Small intestine (tissue), 16 donors: ENCODE measurements at places on chromosomes 6 and 20.
A peak's percentile ranks its signal among the peaks of the same experiment; 100 is the strongest.

GRCh38 chr6:142251930-142252445, 49.8 kb upstream of the ADGRG6 start:
- no peak for DNase-seq

DNA sequence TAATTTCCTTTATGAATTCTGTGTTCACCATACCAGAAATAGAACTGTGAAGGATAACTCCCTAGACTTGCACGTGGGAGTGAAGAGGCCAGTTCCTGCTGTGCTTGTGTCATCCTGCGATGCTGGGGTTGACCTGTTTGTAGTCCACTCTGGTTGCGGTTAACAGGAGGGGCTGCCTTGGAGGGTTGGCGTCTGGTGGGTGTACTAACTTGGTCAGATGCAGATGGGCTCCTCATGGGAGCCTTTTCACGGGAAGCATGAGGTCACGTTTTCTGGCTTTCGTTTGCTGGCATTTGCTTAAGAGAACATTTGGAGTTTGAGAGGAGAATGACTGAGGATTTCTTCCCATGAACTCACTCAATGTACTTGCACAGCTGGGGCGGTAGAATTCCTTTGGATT, 41.2 kb downstream of the IGF2R start:
- no peak for DNase-seq

DNA sequence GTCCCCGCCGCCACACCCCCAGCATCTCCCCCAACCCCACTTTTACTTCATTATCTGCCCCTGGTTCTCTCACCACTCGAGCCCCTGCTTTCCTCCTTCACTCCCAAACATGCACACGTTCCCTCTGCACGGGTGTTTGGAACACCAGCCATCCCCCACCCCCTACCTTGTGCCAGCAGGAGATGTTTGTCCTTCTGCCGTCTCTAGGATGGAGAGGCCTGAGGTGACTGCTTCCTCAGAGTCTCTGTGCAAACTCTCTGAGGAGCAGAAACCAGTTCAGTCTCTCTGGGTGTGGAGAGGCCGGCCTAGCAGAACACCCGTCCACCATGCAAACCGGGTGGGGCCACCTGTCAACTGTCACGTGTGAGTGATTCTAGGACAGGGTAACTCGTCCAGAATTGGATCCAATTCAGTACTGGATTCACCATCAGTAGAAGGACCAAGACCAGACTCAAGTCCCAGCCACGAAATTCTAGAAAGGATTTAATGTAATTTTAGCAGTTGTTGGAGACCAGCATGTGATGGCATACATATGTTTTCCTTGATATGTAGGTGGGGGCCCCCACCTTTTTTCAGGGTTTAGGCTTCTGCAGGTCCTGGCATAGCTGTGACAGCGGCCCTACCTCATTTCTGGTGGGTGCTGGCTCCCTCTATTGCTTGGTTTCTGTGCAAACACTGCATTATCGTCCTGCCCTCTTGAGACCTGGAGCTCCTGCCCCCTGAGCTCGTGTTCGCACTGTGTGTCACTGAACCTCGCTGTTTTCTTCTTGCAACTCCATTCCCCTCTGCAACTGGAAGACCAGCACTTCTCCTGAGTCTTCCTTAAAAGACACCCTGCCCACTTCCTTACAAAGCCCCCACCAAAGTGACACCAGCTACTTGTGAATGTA, at the start of gene RAET1E:
RAET1E (minus strand) TSS at position 259 of the 890 bp plus-strand sequence. CDS start 7,212 bp downstream, outside the sequence.
- DNase-seq: no peak

- no peak for DNase-seq
Observed at GRCh38 chr20:24991897-24992486, 559 bp downstream of the APMAP start.

DNA sequence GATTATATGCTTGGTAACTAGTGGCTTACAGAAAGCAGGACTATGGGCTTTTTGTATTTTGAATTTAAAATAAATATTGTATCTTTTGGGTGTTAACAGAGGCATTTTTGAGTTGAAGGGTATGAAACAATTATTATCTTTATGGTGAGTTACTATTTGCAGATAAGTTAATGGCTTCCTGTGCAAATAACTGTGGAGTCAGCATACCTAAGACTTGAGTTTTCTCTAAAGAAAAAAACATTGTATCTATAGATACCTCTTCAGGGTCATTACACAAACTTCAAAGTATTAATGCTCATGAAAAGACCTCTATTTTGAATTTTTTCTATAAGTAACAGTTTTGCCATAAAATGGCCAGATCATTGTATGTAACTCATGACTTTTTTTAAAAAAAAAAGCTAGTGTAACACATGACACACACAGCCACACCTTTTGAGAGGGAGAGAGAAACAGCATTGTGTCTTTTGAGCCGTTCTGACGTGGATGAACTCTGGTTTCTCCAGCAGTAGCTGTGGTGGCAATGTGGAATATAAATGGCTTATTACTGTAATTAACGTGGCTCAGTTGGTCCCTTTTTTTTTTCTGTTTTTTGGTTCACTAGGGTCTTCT, 36.3 kb downstream of the PLEKHG1 start:
- peak; percentile 68 for DNase-seq

DNA sequence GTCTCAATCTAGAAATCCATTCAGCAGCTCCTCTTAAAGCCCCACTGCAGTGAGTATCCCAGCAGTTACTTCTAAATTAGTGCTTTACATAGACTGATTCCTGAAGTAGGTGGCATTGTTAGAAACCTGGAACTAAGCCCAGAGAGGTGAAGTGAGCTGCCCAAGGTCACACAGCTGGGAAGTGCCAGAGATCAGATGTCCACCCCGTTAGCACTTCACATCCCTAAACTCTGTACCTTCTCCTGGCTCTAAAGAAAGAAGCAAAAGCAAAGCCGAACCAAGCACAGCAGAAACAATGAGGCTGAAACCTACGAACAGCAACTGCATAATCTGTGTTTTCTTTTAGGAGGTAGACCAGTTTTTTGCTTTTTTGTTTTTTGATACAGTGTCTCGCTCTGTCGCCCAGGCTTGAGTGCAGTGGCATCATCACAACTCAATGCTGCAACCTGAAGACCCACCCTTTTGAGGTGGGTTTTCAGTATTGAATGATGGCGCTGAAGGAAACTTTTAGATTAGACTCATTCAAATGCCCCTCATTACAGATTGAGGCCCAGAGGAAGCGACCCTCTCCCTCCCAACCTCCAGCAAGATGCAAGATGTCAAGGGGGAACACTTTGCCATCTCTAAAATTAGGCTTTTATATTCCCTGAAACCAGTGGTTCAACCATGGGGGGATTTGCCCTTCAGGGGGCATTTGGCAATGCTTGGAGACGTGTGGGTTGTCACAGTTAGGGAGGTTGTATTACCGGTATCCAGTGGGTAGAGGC, 3.2 kb upstream of the ZMYND8 start:
- no peak for DNase-seq

GRCh38 chr20:47276851-47277534, 79.5 kb downstream of the ZMYND8 start:
- DNase-seq: no peak

DNA sequence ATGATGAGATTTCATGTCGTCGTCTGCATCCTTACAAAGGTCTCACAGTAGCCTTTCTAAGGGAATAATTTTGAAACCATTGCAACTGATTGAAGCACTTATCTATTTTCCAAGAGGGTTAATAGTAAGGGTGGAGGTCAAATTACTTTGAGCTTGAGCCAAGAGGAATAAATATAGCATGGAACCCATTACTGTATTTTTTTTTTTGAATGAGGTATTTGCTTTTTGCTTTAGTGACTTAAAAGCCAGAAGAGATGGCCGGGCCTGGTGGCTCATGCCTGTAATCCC, 78.3 kb downstream of the SCAND1 start:
- DNase-seq: no peak

GRCh38 chr6:17972978-17973622, 14.3 kb downstream of the KIF13A start:
- no peak for DNase-seq

DNA sequence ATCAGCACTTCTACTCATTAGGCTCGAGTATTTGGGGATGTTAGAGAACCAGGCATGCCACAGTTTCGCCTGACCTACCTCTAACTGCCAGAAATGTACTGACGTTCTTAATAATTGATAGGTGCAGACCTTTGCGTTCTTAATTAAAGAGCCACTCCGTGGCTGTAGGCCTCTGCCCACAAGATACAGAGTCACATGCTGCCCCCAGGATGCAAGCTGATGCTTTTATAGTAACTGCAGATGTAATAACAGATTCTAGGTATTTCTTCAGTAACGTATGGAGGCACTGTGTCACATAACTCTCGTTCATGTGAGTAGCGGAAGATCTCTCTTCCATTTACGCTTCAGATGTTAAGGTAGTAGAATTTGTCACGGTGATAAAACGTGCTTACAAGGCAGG, 113.2 kb downstream of the RPP40 start:
- DNase-seq: no peak

GRCh38 chr20:20895537-20895936, 183.1 kb upstream of the RALGAPA2 start:
- no peak for DNase-seq

DNA sequence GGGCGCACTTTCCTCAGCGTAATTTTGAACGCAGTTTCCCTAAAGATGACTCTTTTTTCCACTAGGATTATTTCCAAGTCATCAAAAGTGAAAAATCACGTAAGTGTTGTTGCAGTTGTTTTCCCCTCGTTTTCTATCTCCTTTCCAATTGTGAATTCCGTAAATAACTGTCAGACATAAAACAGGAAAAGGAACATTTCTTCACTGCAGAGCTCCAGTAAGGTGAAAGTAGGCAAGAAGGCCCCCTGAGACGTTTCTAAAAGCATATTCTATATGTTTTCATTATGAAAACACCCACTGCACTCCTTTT, 17.8 kb downstream of the HIVEP2 start:
- DNase-seq: no peak

GRCh38 chr6:31122791-31123706, 2.8 kb upstream of the CDSN start:
- DNase-seq: peak; percentile 56

- peak; percentile 96 for DNase-seq
Observed at GRCh38 chr6:36623547-36624459, 29.6 kb downstream of the SRSF3 start.

DNA sequence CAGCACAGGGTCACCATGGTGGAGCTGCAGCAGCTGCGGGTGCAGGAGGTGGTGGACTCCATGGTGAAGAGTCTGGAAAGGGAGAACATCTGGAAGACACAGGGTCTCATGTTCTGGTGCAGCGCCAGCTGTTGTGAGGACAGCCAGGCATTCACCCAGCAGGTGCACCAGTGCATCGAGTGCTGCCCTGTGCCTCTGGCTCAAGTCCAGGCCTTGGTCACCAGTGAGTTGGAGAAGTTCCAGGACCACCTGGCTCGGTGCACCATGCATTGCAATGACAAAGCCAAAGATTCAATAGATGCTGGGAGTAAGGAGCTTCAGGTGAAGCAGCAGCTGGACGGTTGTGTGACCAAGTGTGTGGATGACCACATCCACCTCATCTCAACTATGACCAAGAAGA, 22.9 kb upstream of the RIPK1 start:
- DNase-seq: no peak

GRCh38 chr20:56896447-56896846, 267.3 kb downstream of the TFAP2C start:
- no peak for DNase-seq

GRCh38 chr6:11208267-11208666, 24.2 kb downstream of the NEDD9 start:
- DNase-seq: no peak

DNA sequence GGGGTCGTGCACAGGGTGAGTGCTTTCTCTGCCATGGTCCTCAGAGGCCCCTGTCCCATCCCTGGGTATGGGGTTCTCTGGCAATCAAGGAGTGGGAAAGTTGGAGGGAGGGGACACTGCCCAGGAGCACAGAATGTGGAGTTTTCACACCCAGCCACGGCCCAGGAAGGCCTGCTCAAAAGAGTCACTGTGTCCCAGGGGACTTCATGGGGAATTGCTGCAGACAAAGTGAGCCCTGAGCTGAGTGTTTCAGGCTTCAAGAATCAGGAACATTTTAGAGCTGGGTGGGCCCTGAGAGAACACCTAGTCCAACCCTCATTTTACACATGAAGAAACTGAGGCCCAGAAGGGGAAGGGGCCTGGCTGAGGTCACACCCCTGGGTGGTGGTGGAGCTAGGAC, 5.7 kb downstream of the MAPK13 start:
- DNase-seq: no peak

- DNase-seq: no peak
Observed at GRCh38 chr20:40949346-40949745, 79.3 kb upstream of the TOP1 start.

DNA sequence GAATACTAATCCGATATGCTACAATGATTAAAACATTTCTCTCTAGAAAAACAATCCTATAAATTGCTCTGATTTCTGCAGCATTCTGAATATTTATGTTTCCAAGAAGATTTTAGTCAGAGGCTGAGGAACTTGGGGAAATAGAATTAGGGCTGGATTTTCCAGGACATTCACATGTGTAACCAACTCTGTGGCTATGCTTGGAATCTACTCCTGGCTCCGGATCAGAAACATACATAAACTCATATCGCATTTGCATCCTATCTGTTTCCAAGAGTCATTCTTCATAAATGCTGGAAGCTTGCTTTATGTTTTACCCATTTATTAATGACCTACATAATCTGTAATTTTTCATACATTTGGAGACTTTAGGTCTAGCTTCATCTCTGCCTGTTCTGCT, 459.9 kb upstream of the MARCKS start:
- DNase-seq: no peak

DNA sequence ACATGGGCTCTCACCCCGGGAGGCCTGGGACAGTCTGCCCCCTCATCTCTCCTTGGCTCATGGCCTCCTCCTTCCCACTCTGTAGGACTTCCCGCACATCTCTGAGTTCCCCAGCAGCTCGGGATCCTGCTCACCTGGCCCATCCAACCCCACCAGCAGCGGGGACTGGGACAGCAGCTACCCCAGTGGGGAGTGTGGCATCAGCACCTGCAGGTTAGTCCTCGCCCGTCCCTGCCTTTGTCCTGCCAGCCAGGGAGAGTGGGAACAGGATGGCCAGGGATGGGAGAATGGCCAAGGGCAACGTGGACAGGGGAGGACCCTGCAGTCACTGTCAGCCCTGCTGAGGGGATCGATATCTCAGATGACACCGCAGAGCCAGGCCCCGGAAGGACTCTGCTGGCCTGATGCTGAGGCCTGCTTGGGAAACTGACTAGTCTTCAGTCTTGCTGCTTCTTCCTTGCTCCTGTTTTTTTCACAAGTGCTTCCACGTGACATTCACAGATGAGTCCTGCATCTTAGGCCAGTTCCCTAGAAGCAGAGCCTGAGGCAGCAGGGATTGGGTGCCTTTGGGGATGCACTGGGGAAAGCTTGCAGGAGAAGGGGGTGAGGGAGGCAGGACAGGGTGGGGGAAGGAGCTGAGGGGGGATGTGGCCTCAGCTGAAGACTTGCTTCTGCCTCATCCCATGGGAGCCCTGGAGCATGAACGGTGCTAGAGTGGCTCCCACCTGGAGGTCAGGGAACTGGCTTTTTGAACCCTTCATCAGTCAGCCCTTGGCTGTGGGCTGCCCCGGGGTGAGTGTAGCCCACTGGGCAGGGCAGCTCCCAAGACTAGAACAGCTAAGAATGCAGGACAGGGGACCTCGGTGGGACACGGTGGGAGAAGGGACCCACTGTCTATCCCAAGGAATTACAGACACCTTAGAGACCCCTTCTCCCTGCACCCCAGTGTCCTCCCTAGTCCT, 120.1 kb downstream of the JPH2 start:
- DNase-seq: no peak

GRCh38 chr6:139395891-139396301, 21.4 kb upstream of the CITED2 start:
- DNase-seq: no peak
